Cortex of kidney (tissue), 1 donor: ENCODE measurements at places on chromosomes 2 and 18.

DNA sequence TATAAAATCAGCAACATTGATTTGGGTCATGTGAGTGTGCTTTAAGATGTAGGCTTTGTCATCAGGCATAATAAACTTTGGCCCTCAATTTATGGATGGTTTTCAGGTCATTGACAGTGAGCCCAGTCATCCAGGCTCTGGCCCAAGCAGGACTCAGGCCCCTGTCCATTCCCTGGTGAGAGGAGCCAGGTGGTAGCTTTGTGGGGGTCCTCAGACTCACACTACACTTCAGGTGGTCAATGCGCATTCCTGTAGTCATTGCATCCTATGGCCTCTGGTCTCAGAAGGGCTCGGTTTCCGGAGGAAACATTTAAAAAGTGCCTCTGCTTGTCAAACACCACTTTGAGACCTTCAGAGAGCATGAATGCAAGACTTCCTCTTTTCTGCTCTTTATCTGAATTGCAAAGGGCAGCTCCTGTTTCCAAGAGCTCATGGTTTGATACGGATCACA lies 20.2 kb downstream of the LGALSL start:
- DNase-seq, result no peak

- no peak for DNase-seq
These were observed 619 bp upstream of the MSH6 start for GRCh38 chr2:47782381-47782670.

DNA sequence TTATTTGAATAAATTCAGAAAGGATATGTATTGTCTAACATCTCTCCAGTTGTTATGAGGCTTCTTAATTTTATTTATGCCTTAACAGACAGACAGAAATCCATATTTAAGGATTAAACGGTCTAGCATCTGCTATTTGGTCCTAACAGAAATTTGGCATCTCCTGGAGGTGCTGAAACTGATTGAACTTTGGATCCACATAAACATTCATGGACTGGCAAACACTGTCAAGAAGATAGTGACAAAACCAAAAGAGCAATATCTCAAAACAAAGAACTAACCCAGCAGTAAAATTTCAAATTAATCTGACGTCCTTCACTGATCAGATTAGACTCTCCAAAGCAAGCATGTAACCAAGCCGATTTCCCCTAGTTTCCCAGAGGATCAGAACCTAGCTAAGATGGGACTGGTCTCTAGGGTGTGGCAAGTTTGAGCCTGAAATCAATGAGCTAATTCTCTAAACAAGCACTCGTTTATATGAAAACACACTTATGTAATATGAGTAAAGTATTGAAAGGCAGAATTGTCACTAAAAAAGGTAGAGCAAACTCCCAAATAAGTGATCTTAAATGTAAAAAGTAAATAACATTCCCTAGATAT lies 139.5 kb downstream of the NOL4 start:
- no peak for DNase-seq

DNA sequence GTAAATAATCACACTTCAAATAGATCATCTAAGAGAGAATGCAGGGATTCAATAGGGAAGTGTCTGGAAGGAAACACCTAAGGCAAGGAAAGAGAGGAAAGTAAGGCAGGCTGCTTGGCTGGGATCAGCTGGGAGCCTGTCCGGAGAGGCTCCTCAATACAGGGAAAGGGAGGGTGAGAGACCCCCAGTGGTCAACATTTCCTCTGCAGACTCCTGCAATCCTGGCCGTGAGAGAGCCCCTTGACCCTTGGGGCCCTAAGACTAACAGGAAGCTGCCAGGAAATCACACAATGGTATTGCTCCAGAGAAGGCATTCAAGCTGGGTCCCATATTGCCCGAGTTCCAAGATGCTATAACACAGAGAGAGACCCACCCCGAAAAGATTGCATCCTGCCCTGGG lies 549.4 kb downstream of the NYAP2 start:
- no peak for DNase-seq

GRCh38 chr2:187403568-187404260 lies 44.3 kb downstream of the CALCRL start:
- no peak for DNase-seq

DNA sequence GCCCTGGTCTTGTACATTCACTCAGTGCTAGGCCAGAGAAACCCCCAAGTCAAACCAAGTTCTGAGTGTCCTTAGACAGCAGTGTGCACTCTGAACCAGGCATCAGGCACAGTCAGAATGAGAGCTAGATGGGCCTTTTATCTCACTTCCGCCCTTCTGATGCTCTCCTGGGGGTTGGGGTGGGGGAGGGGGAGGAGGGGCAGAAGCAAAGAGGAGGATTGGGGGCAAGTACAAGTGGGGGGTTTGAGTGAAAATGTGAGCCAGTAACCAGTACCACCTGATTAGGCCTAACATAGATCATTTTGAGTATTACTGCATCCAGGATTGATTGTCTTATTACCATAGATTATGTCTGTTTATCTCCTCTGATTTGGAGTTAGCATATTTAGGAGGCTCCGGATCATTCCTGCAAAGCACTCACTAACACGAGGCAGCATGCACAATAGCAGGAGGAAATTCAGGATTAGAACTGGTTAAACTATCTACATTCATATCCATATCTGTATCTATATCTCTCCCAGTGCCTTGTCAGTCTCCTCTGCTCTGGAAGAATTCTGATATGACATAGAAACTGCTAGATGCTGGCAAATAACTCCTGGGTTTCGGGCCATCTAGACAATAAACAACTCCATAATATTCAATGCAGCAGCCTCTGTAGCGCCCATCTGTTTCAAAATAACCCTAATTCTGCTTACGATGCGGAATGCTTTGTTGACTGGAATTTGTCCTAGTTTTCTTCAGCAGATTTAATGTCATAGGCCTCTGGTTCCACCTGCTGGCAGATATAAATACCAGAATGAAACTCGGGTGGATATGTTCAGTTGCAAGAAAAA lies 149.1 kb downstream of the RHBDD1 start:
- no peak for DNase-seq

DNA sequence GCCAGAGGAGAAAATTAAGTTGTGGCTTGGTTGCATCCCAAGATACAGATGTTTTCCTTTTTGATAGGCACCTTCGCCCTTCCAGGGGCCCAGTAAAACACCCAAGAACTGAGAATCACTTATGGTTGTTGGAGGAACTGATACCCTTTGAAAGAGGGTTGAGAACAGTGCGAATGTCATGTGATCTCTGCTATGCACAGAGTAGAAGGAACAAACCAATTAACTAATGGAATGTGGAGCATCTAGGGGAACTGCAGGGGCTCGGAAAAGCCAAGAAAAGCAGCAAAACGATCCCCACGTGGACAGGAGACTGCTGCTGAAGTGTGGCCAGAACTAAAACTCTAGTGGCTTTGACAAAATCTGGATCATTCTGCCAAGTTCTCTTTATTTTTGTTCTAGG lies 58.8 kb downstream of the APOB start:
- DNase-seq, result no peak

DNA sequence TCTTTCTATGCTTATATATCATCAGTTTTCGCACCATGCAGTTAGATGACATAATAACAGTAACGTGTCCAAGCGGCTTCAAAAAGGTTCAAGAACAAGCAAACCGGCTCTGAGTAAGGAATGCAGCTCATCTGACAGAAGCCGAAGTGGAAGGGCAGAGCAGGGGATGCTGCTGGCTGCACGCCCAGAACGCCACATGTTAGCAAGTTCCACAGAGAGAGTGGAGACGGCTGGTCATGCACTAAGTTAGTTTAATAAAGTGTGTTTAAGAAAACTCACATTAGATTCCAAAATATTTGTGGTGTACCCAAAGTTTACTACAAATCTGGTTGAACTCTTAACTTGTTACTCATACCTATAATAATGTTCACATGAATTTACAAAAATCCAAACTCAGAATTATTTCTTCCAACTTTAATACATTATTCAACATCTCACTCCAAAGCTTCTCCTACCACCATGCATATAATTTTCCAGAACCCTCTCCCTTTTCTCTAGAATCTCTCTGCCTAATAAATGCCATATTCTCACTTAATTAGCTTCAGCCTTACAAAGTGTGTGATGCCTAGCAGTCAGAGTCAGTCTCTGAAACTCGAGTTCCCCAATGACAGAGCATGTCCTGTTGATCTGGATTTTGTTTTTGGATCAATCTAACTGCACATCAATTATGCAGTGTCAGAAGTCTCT lies 170.0 kb downstream of the DNAH7 start:
- no peak for DNase-seq

- no peak for DNase-seq
These were observed 845.9 kb upstream of the ID2 start for GRCh38 chr2:7835693-7836680.

- no peak for DNase-seq
These were observed 988.8 kb downstream of the LRP1B start for GRCh38 chr2:141142025-141142424.

DNA sequence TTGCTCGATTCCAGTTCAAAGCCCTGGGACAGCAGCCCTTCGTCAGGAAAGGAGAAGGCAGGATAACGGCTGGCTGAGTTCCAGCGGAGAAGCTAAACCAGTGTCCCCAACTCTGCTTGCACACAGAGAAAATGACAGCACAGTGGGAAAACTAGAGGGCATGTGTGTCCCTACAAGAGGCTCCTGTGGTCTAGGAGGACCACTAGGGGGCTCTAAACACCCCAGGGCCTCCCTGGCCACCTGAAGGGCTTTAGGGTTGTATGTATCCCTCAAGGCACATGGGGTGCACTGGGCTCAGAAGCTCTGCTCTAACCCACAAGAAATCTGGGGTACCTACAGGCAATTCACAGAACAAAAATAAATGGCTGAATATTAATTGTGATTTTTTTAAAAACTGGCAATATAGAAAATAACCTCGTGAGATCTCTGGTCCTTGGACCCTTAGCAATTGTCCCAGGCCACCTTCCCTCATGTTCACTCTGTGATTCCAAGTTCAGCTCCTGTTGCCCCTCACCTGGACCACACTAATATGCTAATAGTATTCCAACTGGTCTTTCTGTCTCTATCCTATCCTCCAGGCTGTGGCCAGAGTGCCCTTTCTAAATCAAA lies 17.5 kb downstream of the STAT1 start:
- DNase-seq, result no peak

DNA sequence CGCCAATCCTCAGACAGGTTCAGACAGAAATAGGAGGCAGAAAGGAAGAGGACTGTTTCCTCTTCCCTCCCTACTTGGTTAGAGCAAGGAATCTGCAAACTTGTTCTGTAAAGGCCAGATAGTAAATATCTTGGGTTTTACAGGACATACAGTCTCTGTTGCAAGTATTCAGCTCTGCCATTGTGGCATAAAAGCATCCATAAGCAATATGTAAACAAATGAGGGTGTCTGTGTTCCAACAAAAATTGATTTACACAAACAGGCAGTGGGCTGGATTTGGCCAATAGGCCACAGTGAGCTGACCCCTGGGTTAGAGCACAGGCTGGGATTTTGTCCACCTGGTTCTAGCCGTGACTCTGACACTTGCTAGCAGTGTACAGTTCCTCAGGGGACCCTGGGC lies 89.4 kb downstream of the NRP2 start:
- no peak for DNase-seq
